ENCODE measurements at places on chromosomes 11 and 22.

DNA sequence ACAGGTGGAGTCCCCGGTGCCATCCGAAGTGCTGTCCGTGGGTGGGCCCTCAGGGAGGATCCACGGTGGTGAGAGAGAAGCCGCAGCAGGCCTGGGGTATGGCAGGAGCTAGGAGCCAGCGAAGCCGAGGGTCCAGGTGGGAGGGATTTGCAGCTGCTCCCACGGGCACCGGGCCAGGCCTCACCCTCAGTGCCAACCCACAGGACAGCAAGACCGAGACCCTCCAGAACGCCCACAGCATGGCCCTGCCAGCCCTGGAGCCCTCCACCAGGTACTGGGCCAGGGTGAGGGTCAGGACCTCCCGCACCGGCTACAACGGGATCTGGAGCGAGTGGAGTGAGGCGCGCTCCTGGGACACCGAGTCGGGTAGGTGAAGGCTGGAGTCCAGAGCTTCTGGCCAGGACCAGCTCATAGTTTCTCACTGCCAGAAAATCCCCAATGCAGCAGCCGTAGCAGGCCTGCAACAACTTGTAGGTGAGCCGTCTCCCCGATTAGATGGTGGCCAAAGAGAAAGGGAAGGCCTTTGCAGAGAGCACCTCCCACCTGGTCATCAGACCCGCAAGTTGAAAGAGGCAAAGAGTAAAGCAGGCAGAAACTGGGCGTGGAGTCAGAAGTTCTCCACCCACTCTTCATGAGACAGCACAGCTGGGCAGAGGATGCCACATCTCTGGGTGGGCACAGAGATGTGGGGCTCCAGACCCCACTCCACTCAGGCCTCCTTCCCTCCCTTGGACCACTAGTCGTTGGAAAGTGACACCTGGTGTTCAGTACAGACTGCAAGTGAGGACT is 20.4 kb downstream of the CSF2RB start:
- no peak for DNase-seq

GRCh38 chr11:33912405-33913361 is 20.8 kb upstream of the LMO2 start:
- peak; percentile 87 for DNase-seq

DNA sequence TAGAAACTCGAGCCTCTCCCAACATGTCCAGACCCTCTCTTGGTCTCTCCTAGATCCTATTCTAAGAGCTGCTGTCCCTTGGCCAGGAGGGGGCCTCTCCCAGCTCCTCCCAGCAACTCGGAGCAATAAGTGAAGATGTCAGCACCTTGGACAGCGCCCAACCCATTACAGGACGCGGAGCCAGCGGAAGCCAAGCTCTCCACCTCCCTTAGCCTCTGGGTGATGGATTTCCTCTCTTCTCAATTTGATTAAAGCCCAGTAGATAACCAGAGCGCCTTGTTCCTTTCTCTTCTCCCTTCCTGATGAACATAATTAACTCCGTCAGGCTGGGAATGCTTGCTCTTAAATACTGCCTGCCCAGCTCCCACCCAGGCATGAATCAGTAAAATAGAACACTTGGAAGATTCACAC is 26.2 kb upstream of the TPBGL start:
- DNase-seq = peak; percentile 69

- DNase-seq = no peak
These were observed 6.7 kb downstream of the DUSP8 start for GRCh38 chr11:1565173-1565903.

- DNase-seq = no peak
These were observed 24.5 kb downstream of the FAM227A start for GRCh38 chr22:38631724-38632123.

GRCh38 chr22:39134366-39135091 is 18.0 kb downstream of the CBX7 start:
- no peak for DNase-seq

- DNase-seq = no peak
These were observed 44.1 kb downstream of the USP28 start for GRCh38 chr11:113831314-113831713.

GRCh38 chr11:100888836-100889235 is 201.7 kb downstream of the ARHGAP42 start:
- DNase-seq = peak; percentile 74

GRCh38 chr22:27075028-27075678 is 417.8 kb downstream of the MIAT start:
- no peak for DNase-seq

GRCh38 chr22:44627521-44628139 is 74.4 kb upstream of the PRR5 start:
- DNase-seq = no peak

- DNase-seq = no peak
These were observed 12.3 kb downstream of the ABTB2 start for GRCh38 chr11:34345540-34345876.

DNA sequence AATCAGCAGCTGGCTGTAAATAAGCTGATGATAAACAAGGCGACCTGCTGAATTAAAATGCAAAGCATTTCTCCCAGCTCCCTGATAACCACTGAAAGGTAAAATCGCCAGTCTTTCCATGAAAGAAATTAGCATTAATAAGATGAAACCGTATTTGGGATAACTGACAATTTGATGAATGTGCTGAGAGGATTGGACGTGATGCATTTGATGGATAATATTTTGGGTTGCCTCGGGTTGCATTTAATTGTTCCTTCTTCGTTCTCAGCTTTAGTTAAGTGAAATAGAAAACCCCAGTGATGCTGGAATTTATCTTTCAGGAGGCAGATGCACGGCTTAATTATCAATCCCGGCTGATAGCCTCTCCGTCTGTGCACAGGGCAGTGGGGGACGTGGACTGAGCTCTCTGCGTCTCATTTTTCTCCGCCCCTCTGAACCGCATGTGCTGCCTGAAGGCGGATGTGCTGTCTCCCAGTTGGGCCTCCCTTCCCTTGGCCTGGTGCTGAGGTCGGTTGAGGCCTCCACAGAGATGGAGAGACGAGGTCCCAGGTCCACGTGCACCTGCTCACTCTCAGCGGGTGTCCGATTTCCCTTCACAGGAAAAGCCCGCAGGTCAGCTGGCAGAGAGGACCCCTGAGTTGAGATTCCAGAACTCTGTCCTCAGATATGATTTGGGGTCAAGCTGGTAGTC is 846.2 kb downstream of the BRD1 start:
- DNase-seq = no peak

- peak; percentile 71 for DNase-seq
These were observed 4.1 kb upstream of the NNMT start for GRCh38 chr11:114291842-114292680.

GRCh38 chr22:50481440-50482106 is at the start of gene ADM2:
ADM2 (plus strand) TSS chr22:50481543; CDS start chr22:50481848, 305 bp downstream.
- DNase-seq = no peak

DNA sequence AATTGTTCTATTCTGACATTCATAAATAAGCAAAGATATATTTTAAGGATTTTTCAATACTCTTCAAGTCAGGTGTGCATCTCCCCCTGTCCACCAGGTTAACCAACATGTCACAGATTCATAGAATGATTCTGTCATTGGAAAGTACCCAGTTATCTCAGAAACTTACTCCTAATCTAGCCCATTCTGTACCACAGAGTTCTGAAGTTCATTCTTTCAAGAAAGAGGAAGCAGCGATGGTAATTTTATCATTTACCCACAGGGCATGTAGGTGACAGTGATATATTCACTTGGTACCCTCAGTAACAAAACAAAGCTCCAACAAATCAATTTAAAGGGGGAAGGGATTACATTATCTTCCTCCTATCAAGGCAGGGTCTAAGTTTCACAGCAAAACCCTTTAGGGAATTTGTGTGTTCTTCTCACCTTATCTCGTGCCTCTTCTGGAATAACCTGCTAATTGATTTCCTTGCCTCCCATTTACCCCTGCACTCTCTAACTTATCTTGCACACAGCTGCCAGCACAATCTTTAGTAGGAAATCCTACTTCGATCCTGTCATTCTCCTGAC is 19.0 kb upstream of the MPPED2 start:
- DNase-seq = no peak

GRCh38 chr11:6419009-6419631 is at the start of gene APBB1:
APBB1 (minus strand) TSS chr11:6419094; CDS start chr11:6411347, 7,747 bp downstream.
- peak; percentile 54 for DNase-seq

DNA sequence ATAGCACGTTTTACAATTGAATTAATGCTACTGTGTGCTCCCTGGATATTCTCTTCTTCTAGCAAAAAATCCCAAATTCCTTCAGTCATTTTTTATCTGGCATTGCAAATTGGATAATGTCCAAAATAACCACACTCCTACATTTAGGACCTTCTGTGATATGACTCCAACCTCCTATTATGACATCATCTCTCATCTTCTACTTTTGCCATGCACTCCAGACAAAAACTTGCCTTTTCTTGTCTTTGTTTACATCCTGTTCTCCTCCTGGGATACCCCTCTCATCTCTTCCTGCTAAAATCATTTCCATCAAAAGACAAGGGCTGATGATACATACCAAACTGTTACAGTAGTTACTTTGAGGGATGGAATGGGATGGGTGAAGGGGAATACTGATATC is 20.6 kb upstream of the TMEM218 start:
- DNase-seq = no peak
